Activated CD8-positive, alpha-beta memory T cell treated with anti-CD3 and anti-CD28 coated beads for 1 hour (primary cell): ENCODE measurements at places on chromosomes 11 and 22.

- no peak for DNase-seq
Measured at GRCh38 chr11:134101282-134101681, 32.4 kb downstream of the JAM3 start.

DNA sequence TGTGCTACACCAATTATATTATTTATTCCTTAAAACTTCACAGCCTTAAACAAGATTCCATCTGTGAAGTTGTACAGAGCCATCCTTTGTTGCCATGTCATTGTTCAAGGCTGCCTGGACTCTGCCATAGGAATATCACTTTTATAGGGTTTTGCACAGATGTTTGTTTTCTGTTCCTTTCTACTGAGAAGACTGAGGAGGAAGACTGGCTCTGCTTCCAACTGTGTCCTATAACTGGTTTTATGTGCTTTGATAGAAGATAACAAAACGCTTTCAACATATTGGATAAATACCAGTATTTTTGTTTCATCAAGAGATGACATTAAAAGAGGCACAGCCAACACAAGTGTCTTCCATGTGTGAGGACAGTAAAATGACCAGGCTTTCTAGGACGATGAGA, 120.6 kb downstream of the CD44 start:
- DNase-seq, result no peak

GRCh38 chr11:21769188-21769587, 423.7 kb upstream of the ANO5 start:
- DNase-seq, result no peak

GRCh38 chr11:1947592-1948237, 583 bp downstream of the MRPL23 start:
- DNase-seq, result no peak

DNA sequence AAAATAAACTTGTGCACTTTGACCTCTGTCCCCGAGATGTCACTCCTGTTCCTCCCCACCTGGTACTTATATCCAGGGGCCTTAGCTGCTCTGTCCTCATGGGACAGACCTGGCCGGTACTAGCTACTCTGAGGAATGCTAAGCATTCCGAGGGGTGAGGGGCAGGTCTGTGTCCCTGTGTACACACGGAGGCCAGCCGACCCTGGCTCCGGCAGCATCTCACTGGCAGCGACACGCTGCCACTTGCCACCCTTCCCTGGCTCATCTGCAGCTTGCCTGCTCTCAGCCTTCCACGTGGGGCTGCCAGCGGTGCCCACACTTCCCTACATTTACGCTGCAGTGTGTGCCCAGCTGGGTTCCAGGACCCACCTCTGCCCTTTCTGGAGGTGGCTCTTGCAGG, 21.6 kb upstream of the TEF start:
- DNase-seq, result no peak

GRCh38 chr11:1997755-1998154, at the start of gene H19:
H19 (minus strand) TSS chr11:1997842.
- DNase-seq, result no peak

DNA sequence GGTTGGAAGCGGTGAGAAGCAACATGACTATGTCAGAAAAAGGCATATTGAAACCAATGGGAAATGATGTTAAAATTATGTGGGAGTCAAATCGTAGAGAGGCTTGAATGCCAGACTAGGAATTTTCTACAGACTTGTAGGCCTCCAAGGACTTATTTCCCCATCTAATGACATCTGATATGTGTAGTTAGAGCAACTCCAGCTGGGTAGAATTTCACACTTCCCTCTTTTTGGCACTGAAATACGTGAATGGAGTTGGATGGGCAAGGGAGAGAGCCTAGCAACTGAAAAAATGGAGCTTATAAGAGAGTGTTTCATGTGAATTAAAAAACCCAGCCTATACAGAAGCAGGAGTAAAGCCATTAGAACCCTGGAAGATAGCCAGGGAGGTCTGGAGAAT, 304.2 kb downstream of the INSC start:
- no peak for DNase-seq

GRCh38 chr11:2675540-2675939, 24.3 kb downstream of the KCNQ1OT1 start:
- DNase-seq, result no peak

- DNase-seq, result no peak
Measured at GRCh38 chr11:44221992-44222391, 87.9 kb downstream of the ALX4 start.

DNA sequence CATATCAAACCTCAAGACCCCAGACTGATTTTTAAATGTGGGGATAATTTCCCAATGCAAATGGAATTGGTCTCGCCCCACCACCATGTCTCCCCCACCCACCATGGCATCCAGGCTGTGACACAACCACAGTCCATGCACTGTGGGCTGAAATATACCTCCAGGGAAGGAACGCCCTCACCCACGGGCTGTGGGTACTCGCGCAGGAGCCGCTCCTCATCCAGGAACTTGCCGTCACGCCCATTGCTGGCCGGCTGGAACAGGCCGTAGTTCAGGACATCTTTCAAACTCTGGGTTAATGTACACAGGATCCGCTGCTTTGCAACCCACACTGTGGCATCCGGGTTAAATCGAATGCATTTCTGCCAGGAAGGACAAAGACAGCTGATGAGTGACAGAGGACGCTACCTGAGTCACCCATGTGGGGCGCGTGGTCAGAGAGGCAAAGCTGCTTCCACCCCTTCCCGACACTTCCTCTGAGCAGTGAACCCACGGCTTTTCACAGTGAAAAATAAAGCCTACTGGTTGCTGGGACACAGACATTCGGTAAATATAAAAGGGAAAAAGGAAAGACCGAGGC, 133.6 kb downstream of the SHANK2 start:
- no peak for DNase-seq

- no peak for DNase-seq
Measured at GRCh38 chr11:100774132-100774531, 87.0 kb downstream of the ARHGAP42 start.

GRCh38 chr22:37335806-37336199, 53.5 kb downstream of the CYTH4 start:
- no peak for DNase-seq

DNA sequence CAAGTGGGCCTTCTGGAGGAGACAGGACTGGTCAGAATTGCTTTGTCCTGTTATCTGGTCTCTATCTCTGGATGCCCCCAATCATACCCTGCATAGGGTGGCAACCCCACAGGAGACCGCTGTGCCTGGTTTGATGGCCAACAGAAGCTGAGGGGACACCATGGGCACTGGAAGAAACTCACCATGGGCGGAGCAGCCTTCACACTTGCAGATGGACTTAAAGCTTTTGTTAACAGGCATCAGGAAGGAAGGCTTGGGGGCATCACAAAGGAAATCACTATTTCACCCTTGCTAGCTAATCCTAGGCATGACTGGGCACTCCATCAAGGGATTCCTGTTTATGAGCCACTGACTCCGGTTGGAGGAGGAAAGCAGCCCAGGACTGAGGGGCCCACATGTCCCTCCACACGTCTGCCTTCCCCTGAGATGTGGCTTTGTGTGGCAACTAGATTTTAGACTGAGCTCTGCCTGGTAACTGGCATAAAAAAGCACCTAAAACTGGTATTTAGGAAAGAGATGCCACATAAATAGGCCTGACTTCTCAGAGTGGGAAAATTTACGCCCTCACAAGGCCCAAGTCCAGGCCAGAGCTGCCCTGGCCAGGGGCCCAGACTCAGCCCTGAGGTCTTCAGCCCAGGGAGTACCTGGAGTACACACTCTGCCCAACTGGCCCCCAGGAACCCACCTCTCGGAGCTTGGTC, 57.0 kb upstream of the LYVE1 start:
- DNase-seq, result no peak
